Activated CD4-positive, alpha-beta T cell treated with anti-CD3 and anti-CD28 coated beads, Interleukin-2, amount 50 U/mL, for 16 hours (primary cell): ENCODE measurements at places on chromosomes 12 and 14.

- DNase-seq = no peak
Observed at GRCh38 chr14:104994978-104995377, 9.4 kb downstream of the CLBA1 start.

DNA sequence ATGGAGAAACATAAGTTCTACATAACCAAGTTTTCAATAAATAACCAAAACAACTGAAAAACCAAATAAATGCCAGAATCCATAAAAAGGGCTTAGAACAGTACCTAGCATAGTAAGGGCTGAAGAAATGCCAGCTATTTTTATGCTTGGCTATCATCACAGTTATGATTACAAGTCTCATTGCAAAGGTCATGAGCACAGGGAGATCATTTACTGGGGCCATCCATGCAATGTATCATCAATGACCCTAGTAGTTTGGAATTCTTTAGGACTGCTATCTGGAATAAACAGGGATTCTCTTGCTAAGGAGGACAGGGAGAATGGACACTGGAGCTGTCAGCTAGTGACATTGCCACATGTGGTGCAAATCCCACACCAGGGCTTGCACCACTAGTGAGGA lies 92.5 kb upstream of the NAP1L1 start:
- no peak for DNase-seq

GRCh38 chr12:76921100-76921471 lies 42.3 kb upstream of the CSRP2 start:
- DNase-seq = no peak

GRCh38 chr12:14239350-14239934 lies 126.0 kb upstream of the ATF7IP start:
- DNase-seq = peak; percentile 64

GRCh38 chr12:111753144-111753881 lies 13.4 kb upstream of the ALDH2 start:
- DNase-seq = no peak

- peak; percentile 87 for DNase-seq
Observed at GRCh38 chr14:95523051-95523814, 6.8 kb upstream of the SYNE3 start.

- no peak for DNase-seq
Observed at GRCh38 chr12:14802247-14802646, 1.0 kb downstream of the WBP11 start.

DNA sequence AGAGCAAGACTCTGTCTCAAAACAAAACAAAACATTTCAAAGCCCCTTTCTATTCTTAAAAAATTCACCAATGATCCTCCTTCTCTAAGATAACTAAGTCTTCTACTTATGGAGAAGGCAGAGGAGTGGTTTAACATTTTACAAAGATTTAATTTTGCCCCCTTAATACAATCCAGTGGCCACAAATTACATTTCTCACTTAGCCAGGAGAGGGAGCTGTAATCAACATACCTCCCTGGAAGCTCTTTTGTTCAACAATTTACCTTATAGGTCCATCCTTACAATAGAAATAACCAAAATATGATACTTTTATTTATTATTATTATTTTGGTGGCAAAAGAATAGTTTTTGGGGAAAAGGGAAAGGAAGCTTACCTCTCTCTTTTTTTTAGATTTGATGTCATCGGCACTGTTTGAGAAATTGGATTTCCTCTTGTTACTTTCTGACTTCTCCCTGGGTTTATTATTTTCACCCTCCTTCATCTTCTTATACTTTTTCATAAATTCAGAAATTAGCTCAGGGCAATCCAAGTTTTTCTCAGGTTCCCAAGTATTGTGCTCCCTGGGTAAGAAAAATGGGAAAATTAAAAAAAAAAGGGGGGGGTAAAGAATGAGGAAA lies 28.1 kb downstream of the CBX5 start:
- DNase-seq = peak; percentile 51

DNA sequence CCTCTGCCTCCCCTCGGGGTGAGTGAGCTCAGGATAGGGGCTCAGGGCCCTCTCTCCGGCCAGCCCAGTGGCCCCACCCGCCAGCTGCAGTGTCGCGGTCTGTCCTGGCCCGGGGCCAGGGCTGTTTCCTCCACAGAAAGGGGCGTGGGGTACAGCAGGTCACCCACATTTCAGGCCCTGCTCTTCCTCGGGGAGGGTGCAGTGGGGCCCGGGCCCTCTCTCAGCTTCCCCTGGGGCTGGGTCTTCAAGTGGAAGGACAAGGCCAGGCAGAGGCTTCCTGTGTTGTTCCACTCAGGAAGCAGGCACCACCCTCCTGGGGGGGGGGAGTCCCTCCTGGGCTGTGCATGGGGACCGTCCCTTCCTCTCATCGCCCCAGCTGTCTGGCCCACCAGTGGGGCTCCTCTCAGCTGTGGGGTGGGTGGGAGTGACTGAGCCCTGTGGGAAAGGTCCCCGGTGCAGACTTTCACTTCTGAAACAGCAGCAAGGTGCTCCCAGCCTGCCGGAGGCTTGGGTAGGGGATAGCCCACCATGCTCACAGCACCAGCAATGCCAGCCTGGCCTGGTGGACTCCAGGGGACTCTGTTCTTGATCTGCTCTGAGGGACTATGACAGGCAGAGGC lies 3.7 kb downstream of the GPR132 start:
- DNase-seq = peak; percentile 51

DNA sequence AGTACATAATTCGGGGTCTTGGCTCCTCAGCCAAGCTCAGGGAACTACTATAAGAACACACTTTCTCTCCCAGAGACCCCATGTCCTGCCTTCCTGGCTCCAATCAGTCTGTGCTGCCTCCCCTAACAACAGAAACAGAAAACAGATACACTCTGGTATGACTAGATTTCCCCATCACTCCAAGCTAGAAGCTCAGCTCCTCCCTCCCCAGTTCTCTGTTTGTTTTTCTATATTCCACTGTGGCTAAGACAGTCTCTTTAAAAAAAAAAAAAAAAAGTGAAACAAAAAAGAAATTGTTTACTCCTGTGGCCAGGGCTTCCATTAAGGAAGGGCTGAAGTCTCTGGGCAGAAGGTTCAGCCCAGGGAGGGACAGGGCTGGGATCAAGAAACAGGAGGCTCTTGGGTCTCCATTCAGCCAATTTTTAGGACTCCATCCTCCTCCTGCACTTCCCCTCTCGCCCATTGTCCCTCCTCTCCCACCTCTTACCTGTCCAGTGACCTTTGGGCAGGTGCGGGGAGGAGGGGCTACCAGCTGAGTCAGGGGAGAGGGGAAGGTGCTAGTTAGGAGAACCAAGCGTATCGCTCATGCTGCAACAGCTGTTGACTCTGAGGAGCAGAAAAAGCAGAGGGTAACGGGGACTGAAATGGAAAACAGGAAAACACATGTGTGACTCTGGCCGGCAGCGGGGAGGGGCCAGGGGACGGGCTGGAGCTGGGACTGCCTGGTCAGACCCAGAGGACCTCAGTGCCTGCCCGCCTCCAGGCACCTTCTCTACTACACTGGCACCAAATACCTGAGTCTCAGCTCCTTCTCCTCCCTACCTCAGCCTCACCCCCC lies 4.1 kb upstream of the SLC7A7 start:
- DNase-seq = peak; percentile 15

DNA sequence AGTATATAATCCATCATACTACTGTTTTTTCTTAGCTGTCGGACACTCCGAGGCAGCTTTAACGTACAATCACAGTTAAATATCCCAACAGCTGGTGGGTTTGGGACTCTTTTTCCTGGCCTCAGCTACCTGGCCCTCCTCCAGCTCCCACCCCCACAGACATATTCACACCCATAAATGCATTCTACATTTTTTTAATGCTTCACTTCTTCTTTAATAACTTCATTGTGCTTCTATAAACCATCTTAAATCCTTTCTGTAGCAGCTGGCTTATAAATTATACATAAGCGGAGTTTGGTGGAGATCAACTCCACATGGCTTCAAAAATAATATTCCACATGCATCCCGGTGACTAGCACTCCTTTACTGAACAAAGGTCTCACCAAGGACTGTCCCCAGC lies 33.3 kb downstream of the TDG start:
- no peak for DNase-seq

- no peak for DNase-seq
Observed at GRCh38 chr12:3036901-3037600, 40.1 kb upstream of the TSPAN9 start.

DNA sequence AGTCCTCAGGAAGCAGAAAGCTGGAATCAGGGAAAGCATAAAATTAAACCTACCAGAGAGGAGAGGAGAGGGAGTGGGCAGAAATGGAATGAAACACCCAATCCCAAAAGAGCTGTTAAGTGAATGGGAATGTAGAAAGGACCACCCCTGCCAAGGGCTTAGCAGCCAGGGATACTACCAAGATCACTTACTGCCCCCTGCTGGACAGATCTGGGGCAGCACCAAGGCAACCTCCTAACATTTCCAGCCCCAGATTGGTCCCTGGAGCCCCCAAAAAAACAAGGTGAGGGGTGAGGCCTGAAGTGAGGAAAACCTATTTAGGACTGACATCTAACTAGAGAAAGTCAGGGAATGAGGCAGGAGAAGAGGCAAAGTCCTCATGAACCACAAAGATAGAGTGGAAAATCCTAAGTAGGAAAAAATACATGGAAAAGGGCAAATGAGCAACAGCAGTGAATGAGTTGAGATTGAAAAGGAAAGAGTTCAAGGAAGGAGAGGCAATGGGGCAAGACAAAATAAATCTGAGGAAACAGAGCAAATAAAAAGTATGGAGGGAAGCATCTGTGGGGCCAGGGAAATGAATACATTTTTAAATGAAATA lies 11.2 kb upstream of the FKBP11 start:
- peak; percentile 74 for DNase-seq
